ENCODE measurements at places on chromosomes 11 and 22.

DNA sequence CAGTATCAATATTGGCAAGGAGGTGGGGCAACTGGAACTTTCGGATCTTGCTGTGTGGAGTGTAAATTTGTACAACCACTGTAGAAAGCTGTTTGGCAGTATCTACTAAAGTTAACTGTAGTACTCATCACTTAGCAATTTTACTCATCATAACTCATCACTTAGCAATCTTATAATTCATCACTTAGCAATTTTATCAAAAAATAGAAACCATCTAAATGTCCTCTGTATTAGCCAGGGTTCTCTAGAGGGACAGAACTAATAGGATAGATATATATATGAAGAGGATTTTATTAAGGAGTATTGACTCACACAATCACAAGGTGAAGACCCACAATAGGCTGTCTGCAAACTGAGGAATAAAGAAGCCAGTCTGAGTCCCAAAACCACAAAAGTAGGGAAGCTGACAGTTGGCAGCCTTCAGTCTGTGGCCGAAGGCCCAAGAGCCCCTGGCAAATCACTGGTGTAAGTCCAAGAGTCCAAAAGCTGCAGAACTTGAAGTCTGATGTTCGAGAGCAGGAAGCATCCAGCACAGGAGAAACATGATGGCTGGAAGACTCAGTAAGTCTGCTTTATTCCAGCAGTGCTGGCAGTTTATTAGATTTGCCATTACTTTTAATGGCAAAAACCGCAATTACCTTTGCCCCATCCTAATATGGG lies 92.9 kb upstream of the USP47 start:
- DNase-seq: no peak

DNA sequence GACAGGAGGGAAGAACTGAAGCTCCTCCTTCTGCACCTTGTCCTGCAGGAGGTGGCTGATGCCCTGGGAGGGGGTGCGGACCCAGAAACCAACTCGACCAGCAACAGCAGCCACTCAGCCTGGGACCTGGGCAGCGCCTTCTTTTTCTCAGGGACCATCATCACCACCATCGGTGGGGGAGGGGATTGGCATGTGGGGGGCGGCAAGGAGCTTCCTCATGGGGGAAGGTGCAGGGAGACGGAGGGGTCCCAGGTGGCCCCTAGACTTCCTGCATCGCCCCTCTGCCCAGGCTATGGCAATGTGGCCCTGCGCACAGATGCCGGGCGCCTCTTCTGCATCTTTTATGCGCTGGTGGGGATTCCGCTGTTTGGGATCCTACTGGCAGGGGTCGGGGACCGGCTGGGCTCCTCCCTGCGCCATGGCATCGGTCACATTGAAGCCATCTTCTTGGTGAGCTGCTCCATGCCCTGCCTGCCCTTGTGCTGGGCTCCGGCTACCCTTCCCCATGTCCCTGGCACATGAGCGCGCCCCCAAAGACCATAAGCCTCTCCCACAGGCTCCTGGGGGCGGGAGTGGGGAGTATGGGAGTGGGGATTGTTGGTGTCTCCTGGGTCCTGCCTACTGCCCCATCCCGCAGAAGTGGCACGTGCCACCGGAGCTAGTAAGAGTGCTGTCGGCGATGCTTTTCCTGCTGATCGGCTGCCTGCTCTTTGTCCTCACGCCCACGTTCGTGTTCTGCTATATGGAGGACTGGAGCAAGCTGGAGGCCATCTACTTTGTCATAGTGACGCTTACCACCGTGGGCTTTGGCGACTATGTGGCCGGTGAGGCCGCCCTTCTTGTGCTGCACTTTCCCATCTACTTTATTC lies 3.1 kb upstream of the CATSPERZ start:
- no peak for DNase-seq

DNA sequence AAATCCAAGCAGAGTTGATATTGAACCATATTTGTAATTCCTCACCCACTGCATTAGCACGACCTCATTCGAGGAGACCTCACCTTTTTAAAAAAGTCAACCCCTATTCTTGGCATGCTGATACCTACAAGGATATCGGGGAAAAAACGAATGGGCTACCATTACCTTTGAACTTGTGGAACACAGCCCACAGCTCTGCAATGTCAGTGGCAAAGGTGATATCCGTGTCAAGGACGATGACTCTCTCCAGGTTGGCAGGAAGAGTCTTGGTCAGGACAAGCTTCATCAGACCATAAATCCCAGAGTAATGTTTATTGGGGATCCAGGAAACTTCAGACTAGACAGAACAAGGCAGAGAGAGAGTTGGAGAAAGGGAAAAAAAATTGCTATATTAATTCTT lies 355.6 kb downstream of the LARGE1 start:
- DNase-seq: no peak

- DNase-seq: no peak
These were observed 67.4 kb downstream of the ANO3 start for GRCh38 chr11:26399336-26399735.

DNA sequence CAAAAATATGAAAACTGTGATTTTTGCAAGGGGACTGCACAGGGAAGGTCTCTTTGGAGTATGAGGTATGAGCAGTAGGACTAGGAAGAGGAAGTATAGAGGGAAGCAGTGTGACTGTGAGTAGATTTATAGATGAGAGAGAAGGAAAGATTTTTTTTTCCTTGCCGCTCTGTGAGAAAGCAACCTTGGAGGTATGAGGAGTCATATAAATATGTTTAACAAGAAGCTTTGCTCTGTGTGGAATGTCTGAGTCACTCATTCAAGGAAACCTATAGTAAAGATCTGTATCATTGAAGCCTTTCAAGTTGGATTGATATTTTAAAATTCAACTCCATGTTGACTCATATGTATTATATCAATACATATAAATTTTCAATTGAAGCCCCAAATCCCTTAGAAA lies 26.2 kb downstream of the DNHD1 start:
- DNase-seq: no peak

GRCh38 chr11:112649856-112650255 lies 311.4 kb upstream of the NCAM1 start:
- DNase-seq: no peak

- no peak for DNase-seq
These were observed 133.4 kb upstream of the E2F8 start for GRCh38 chr11:19374151-19374569.

- no peak for DNase-seq
These were observed 1152.1 kb downstream of the TBC1D22A start for GRCh38 chr22:47914481-47915097.

- DNase-seq: no peak
These were observed 68.6 kb downstream of the SWAP70 start for GRCh38 chr11:9732453-9732852.

GRCh38 chr11:117946842-117947526 lies 17.8 kb upstream of the TMPRSS13 start:
- DNase-seq: peak; percentile 70

DNA sequence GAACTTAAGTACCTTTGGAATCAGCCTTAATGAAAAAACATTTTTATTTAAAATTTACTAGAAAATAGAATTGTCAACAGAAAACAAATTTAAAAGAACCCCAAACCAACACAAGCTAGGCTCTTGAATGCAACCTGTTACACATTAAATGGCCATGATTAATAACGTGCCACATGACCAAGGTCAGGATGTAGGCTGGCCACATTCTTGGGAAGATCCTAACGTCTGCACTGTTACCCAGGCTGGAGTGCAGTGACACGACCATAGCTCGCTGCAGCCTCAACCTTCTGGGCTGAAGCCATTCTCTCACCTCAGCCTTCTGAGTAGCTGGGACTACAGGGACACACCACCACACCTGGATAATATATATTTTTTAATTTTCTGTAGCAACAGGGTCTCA lies 126.4 kb upstream of the APOA1 start:
- no peak for DNase-seq

GRCh38 chr11:65223011-65223410 lies 38.8 kb upstream of the POLA2 start:
- no peak for DNase-seq

- DNase-seq: no peak
These were observed 96.1 kb downstream of the LRRC32 start for GRCh38 chr11:76574406-76574805.

DNA sequence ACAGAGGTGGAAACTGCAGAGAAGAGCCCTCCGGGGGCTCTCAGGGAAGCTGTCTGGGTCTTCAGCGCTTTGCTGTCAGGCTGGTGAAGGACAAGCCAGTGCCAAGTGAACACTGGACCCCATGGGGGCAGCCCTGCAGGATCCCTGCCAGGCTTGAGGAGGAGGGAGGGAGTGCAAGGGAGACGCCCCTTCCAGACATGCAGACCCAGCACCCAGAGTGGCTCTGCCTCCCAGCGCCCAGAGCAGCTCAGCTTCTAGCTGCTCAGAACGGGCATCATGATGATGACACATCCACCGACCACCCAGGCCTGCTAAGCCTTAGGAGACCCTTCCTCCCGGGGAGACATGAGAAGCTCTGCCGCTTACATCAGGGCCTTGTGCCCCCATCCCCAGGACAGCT lies 39.7 kb downstream of the TBX1 start:
- DNase-seq: no peak

- no peak for DNase-seq
These were observed 17.8 kb upstream of the RRM1 start for GRCh38 chr11:4076774-4077173.

GRCh38 chr11:72755713-72756285 lies 3.6 kb upstream of the ARAP1 start:
- DNase-seq: no peak

GRCh38 chr22:25346859-25347751 lies 127.7 kb downstream of the CRYBB2 start:
- DNase-seq: no peak

DNA sequence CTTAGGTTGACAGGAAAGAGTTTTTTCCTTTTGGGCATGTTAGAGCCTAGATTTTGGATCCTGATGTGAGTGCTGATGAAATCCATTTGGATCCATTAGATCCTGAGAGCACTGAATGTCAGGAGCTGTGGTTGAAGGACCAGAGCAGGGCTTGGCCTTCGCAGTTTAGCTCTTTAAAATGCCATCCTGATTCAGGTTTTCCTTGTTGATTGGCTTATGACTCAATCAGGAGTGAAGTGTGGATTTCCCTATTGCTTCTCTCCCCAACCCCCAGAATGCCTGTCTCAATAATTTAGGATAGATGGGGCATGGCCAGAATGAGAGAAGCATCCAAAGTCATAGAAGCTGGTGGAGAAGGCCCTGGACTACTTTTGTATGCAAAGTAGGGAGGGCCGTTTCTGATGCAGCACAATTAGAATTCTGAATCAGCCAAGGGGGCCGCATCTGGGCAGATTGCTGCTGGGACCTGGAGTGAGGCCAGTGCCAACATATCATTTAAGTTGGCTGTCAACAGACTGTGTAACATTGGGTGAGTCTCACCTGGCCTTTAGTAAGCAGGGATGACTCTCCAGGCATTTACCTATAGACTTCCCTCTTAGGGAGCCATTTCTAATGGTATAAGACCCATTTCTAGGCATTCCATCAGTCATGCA lies 80.5 kb downstream of the TEAD1 start:
- DNase-seq: no peak

DNA sequence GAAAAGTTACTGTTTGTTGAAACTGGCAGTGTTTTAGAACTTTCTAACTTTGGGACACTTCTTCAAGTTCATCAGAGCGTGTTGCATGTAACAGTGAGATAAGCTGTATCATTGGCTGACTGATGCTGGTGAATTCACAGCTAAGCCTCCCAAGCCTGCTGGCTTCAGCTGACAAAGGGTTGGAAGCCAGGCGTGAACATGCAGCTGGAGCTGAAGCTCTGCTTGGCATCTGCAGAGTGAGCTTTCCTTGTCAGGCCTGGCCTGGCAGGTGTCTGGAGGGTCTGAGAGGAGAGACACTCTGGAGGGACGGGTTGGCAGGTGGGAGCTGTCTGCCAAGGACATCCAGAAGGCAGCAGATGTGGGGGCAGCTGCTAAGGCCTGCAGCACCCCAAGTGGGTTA lies 1.5 kb downstream of the AMPD3 start:
- no peak for DNase-seq

- no peak for DNase-seq
These were observed 48.3 kb upstream of the PHOX2A start for GRCh38 chr11:72292106-72292785.

GRCh38 chr11:95554911-95555310 lies 234.7 kb downstream of the FAM76B start:
- DNase-seq: no peak

- no peak for DNase-seq
These were observed 80.1 kb upstream of the RTL6 start for GRCh38 chr22:44578110-44578457.

DNA sequence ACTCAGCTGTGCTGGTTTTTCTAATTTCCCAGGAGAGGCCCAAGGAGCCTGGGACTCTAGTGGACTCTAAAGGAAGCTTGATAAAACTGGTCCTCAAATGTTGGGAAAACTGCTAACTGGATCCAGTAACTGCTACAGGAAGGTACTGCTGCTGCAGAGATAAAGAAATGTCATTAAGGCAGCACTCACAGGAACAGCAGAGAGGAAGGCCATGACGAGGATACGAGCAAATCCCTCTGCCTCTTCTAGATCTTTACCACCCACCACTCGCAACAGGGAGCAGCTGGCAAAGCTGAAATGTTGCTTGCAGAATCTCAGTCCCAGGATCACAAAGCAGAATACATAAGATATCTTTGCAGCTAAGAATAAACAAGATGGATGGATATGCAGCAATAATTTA lies 23.5 kb downstream of the TTC28 start:
- no peak for DNase-seq

- DNase-seq: no peak
These were observed 213.6 kb downstream of the RAB38 start for GRCh38 chr11:87961606-87962005.

- DNase-seq: peak; percentile 20
These were observed 562 bp downstream of the ZBED4 start for GRCh38 chr22:49853981-49854831.

DNA sequence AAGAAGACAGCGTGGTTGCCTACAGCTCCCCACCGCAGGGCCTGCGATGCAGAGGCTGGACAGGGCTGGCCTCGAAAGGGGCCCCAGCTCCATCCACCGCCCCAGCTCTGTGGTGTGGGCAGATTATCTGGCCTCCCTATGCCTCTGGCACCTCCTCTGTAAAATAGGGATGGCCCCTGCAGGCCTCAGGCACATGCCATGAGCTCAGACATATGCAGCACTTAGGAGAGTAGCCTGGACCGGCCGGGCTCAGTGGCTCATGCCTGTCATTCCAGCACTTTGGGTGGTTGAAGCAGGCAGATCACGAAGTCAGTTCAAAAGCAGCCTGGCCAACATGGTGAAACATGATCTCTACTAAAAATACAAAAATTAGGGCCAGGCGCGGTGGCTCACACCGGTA lies 7.4 kb downstream of the APOBEC3D start:
- DNase-seq: no peak

- no peak for DNase-seq
These were observed 17.7 kb downstream of the C11orf87 start for GRCh38 chr11:109439684-109440083.

- no peak for DNase-seq
These were observed 952.5 kb downstream of the OPCML start for GRCh38 chr11:132579634-132580327.

- DNase-seq: no peak
These were observed 490.2 kb upstream of the B3GAT1 start for GRCh38 chr11:134901955-134902918.

DNA sequence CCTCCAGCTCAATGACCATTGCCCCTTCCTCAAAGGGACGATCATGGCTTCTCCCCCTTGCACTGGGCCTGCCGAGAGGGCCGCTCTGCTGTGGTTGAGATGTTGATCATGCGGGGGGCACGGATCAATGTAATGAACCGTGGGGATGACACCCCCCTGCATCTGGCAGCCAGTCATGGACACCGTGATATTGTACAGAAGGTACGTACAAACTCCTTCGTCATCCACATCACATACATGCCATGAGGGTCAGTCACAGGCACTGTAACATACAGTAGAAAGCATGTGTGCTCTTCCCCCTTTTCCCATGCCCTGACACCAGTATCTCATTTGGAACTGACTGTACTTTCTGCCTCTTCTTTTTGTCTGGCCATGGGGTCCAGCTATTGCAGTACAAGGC lies 4.0 kb downstream of the TAF10 start:
- no peak for DNase-seq
